ENCODE measurements at places on chromosomes 12 and 14.

DNA sequence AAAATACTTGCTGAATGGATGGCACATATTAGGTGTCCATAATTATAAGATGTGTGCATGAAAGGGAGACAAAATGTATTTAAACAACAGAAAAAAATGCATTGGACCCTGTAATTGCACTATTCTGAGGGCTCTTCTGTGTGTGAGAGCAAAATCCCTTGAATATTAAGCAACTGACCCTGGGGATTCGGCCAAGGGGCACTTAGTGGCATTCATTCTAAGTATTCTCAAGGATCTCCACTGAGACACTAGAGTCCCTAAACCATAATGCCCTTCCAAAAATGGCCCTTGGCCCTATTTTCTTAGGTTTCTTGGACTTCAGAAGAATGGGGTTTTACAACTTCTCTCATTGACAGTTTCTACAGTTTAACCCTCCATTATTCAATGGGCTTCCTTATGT, 388.6 kb downstream of the GLT1D1 start:
- DNase-seq: no peak

GRCh38 chr12:32344047-32344446, 55.3 kb upstream of the FGD4 start:
- no peak for DNase-seq

DNA sequence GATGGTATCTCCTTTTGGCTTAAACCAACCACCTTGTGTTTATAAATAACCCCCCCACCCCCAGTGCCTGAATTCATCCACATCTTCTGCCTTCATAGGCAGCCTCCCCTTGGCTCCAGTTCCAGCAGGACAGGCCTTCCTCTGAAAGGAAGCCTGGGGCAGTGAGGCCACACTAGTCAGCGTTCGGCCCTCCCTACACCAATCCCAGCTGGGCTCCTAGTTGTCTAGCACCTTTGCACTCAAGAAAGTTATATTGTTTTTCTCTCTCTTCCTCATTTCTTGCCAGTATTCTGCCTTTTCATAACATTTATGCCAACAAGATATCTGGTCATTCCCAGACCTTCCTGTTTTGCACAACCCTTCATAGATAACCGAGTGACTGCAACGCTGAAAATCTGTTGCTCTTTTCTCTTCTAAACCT, 73.1 kb upstream of the ACTN1 start:
- DNase-seq: no peak

- DNase-seq: no peak
These were observed 27.5 kb upstream of the OR6J1 start for GRCh38 chr14:22671622-22672021.

DNA sequence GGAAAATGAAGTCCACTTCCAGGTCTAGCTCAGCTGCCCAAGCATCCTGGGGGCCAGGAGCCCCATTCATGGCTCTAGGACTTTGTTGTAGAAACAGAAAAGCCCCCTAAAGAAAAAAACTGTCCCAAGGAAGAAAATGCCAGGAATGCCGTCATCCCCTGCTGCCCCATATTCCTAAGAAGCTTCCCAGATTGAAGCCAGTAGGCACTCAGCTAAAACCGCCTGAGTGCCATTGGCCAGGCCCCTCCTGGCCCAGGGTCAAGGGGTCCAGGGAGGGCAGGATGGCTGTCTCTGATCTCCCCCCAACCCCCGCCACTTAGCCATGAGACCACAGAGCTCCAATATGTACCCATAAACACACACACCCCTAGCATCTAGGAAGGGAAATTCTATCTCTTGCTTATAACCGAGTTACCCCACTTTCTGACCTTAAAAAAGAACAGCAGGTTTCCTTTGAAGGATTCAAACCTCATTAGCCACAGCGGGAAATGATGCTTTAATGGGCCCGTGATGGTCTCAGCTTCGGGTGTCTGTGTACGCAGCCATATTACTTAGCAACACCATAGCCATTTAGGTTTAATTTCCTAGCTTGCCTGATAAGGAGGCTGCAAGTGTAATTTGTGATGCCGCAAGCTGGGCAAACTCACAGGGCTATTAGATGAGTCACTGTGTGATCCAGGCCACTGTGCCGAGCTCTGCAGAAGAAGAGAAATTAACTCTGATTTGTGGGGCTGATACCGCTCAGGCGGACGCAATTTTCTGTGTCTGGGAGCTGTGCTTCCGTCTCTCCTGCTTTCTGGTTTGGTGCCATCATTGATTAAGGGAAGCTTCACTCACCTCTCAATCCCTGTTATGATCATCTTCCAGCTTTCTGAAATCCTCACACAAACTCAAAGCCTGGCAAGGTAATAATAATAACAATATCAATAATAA, 84.2 kb downstream of the GCH1 start:
- DNase-seq: no peak

DNA sequence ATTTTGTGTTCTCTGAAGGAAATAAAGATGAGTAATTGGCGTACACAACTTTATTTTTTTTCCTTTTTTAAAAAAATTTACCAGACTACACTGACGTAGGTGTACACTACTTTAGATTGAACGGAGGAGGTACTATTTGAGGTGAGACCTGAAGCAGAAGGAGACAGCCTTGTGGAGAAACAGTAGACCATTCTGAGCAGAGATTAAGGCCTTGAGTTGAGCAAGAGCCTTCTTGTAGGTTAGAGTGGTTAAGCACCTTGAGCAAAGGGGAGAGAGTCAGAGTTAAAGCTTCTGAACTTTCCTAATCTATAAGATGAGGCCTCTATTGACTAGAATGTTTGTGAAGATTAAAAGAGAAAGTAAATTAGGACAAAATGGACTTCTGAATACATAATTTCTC, 2.5 kb downstream of the LEMD3 start:
- DNase-seq: no peak

- no peak for DNase-seq
These were observed 87.0 kb downstream of the SLC25A47 start for GRCh38 chr14:100410056-100410565.

- no peak for DNase-seq
These were observed 92.7 kb downstream of the DIP2B start for GRCh38 chr12:50597200-50598195.

GRCh38 chr12:89451841-89452251, 72.8 kb downstream of the GALNT4 start:
- peak; percentile 45 for DNase-seq

DNA sequence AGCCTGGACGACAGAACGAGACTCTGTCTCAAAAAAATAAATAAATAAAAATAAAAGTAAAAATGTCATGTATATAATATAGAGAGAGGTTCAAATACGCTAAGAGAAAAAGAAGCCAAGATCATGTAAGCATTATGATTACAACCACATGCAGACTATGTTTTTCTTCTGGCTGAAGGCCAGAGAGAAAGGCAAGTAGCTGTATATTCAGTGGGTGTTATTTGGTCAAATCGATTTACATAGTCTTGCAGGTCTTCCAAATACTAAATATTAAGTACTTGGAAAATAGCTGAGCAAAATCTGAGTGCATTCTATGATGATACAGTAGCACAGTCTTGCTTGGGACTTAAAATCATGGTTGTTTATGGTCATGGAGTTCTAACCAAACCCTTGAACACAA, 758.0 kb downstream of the DIO2 start:
- no peak for DNase-seq

DNA sequence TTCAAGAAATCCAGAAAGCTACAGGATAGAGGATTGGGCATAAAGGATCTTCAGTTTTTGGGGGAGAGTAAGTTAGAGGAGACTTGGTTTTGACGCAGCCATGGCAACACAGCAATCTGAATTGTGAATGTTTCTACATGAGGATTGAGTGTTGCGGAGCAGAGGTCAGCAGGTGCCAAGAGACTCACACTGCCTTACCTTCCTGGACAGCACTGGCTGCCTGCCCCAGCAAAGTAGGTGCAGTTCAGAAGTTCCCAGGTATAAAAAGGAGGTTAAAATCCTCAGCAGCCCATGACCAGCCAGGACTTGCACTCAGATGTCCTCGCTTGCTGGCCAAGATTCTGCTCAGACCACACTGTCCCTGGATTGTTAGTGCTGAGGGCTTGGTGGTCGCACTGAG, 371.1 kb downstream of the DPF3 start:
- no peak for DNase-seq

- no peak for DNase-seq
These were observed 161.7 kb upstream of the PARP11 start for GRCh38 chr12:4034921-4035320.

DNA sequence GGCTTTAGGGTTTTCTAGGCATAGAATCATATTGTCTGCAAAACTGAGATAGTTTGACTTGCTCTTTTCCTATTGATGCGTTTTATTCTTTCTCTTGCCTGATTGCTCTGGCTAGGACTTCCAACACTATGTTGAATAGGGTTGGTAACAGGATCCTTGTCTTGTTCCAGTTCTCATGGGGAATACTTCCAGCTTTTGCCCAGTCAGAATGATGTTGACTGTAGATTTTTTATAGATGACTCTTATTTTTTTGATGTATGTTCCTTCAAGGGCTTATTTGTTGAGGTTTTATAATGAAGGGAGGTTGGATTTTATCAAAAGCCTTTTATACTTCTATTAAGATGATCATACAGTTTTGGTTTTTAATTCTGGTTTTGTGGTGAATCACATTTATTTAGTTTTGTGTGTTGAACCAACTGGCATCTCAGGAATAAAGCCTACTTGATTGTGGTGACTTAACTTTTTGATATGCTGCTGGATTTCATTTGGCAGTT, 478.2 kb downstream of the TMEM117 start:
- no peak for DNase-seq

GRCh38 chr14:89720076-89720687, 234.3 kb downstream of the EFCAB11 start:
- no peak for DNase-seq

- DNase-seq: no peak
These were observed 43.6 kb upstream of the LHX5 start for GRCh38 chr12:113515082-113515856.

- no peak for DNase-seq
These were observed 310.1 kb downstream of the SYT1 start for GRCh38 chr12:79174626-79175025.

DNA sequence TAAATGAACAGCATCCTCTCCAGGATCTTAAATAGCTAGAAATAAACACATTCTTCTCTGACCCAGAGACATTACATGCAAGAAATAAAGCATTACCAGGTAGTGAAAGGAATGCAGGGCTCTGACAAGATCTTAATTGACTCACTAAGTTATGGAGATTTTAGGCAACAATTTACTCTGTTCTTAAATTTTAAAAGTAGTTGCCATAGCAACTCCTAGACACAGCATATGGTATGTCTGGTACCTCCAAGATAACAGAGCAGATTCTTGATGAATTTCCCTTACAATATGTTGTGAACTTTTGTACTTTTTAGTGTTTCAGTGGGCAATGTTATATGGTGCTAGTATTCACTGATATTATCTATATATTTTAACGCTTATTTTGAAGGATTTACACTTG, 76.7 kb upstream of the G2E3 start:
- no peak for DNase-seq

GRCh38 chr14:46490238-46490685, 161.3 kb downstream of the RPL10L start:
- DNase-seq: no peak

GRCh38 chr12:68237078-68237477, 11.5 kb upstream of the IL26 start:
- no peak for DNase-seq

DNA sequence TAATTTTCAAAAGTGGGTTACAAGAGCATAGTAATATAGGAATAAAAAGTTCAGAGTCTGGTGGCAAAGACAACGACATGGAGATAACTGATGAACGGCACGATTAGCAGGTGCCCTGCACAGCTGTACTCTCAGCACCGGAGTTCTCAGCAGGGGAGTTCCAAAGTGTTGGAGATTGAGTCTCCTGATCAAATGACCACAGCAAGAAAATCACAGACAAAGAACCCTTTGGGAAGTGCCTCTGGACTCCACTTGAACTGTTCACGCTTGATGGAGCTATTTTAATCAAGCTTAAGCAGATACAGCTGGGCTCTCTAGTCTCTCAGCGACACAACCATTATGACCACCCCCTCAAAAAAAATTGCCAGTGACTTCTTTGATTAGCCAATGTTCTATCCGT, 153.1 kb downstream of the ALG10B start:
- DNase-seq: no peak

DNA sequence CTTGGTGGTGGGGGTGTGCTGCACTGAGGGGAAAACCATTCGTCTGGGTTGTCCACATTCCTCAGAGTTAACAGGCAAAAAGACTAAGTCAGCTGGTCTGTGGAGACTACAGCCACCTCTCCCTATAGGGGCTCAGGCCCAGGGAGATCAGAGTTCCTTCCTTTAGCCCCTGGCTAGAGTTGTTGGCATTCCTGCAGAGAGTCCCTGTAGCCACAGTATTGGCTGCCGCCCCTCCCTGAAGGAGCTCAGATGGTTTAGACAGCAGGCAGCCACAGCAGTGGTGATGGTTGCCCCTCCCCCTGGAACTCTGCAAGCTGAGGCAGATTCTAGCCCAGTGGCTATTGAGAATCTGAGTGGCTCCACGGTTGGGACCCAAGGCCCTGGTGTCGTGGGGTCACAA, 1072.5 kb upstream of the ATXN7L3B start:
- no peak for DNase-seq

DNA sequence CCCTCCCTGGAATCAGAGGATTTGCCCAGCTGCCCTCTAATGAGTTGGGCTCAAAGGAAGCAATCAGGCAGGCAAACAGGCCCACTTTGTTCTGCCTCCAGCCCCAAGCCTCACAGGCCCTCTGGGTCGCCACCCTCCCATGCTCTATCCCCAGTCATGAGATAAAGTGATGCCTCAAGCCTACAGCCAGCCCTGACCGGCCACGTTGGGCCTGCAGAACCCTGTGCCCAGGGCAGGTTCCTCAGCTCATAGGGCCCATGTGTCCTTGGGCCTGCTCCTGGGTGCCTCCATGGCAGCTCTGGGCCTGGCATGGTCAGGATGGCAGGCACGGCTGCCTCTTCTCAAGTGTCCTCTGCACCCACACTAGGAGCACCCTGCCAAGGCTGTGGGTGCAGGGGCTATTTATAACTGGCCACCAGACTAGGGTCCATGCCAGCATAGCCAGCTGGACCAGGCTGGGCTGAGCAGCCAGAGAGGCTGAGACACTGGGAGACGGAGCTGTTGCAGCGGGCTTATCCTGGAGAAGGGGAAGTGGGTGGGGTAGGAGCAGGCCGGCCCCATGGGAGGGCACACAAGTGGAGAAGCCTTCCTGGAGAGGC, 20.2 kb downstream of the HDAC7 start:
- peak; percentile 85 for DNase-seq

GRCh38 chr14:94827711-94828447, 58.0 kb upstream of the GSC start:
- peak; percentile 53 for DNase-seq

DNA sequence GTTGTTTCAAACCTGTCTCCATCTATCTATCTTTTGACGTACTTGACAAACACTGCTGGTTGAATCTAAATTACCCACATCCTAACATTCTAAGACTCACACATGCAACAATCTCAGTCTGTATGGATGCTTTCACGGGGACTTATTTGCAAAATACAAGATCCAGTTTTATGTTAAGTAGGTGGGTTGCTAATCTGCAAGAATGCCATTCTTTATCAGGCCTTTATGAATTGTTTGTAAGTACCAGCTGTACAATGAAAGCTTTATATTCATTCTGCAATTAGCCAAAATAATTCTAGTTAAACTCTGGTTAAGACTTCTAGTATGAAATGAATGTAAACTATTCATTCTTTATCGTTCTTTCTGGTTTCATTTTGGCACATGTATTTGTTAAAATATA, 135.1 kb downstream of the NAV3 start:
- no peak for DNase-seq

- no peak for DNase-seq
These were observed 13.7 kb upstream of the ALX1 start for GRCh38 chr12:85266356-85266755.

- DNase-seq: no peak
These were observed 4.7 kb upstream of the PPP1R1A start for GRCh38 chr12:54593135-54593534.
